CD4-positive, alpha-beta T cell treated with Interleukin-15 for 1 hour (primary cell): ENCODE measurements at places on chromosomes 7 and 10.

GRCh38 chr10:77086081-77086480 lies 551.5 kb downstream of the KCNMA1 start:
- no peak for DNase-seq

- no peak for DNase-seq
Observed at GRCh38 chr7:138698281-138698680, 2.9 kb downstream of the SVOPL start.

DNA sequence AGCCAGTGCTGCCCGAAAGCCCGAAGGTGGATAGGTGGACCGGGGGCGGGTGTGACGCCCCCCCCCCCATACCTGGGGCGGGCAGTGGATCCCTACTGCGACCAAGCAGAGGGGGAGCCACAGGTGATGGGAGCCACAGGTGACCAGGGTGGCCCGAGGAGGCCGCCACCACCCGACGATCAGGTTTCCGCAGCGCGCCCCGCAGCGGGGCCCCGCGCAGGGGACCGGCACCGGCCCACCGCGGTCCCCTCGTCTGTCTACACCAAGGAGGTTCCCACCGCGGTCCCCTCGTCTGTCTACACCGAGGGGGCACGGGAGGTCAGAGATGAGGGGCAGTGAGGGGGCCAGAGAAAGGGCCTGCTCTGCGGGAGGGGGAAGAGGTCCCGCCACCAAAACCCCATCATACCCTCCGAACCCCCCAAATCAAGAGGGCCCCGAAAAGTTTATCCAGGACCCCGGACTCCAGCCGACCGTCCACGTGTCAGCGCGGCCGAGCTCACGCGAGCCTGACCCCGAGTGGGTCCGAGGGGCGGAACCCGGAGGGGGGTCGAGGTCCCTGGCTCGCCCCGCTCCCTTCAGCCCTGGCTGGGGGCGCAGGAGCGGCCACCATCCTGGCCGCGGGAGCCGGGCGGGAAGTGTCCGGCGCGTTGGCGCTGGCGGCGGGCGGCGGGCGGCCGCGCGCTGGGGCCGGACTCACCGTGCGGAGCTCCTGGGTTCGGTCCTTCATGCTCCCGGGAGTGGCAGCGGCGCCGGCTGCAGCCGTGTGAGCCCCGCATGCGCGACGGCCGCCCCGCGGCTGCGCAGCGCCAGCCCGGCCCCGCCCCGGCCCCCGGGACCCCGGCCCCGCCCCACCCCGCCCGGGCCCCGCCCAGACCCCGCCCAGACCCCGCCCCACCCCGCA lies at the start of gene STX1A:
STX1A (minus strand) TSS at position 765 of the 901 bp plus-strand sequence; CDS start at position 727, 38 bp downstream.
- peak; percentile 72 for DNase-seq

DNA sequence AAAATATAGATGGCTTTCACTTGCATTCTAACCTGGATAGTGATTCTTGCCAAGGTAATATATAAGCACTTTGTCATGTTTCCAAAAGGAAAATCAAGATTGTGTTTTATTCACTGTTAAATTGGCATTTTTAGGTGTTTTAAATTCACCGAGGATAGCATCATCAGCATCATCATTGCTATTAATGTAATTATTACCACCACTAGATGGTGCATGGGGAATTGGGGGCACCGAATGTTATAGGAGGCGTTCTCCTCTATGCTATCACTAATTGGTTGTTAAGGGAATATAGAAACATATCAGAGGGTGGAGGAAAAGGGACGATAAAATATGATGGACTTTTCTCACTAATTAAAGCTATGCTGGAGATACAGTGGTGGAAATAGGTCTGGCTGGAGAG lies 95.5 kb downstream of the CELF2 start:
- DNase-seq: peak; percentile 30

DNA sequence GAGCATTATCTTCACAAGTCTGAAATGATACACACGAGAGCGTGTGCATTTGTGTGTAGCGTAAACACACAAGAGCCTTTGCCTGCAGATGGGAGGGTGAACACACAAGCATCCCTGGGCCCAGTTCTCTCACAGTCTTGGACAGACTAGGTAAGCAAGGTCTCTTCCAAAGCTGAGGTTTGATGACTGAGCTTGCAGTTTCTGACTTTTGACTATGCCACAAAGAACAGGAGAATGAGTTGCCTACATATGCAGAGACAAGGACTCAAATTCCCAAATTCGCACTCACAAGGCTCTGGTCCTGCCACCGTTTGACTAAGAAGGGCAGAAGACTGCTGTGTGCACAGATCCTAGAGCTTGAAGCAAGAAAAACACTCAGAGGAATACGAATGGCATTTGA lies 55.8 kb downstream of the FAM53B start:
- DNase-seq: no peak

GRCh38 chr10:13942035-13942434 lies 355.3 kb downstream of the PRPF18 start:
- no peak for DNase-seq

- no peak for DNase-seq
Observed at GRCh38 chr10:78875932-78876331, 192.8 kb upstream of the ZMIZ1 start.

DNA sequence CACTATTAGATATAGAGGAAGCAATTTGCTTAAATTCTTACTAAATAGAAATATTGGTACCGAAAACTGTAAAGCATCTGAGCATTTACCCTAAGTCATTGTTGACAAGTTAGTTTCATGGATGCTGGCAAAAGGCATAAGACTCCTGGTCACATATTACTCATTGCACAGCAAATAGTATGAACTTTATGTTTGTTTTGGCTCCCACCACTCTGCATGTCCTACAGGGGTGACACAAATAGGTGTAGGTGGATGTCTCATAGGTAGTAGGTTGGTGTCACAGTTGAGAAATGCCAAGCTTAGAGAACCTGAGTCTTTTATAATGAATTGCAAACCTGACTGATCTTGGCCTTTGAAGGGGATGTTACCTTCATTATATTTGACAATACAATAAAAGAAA lies 199.6 kb upstream of the SEMA3D start:
- no peak for DNase-seq
